ENCODE measurements at places on chromosomes 7 and 10.

GRCh38 chr7:109462171-109462570, 892.5 kb downstream of the DNAJB9 start:
- no peak for DNase-seq

DNA sequence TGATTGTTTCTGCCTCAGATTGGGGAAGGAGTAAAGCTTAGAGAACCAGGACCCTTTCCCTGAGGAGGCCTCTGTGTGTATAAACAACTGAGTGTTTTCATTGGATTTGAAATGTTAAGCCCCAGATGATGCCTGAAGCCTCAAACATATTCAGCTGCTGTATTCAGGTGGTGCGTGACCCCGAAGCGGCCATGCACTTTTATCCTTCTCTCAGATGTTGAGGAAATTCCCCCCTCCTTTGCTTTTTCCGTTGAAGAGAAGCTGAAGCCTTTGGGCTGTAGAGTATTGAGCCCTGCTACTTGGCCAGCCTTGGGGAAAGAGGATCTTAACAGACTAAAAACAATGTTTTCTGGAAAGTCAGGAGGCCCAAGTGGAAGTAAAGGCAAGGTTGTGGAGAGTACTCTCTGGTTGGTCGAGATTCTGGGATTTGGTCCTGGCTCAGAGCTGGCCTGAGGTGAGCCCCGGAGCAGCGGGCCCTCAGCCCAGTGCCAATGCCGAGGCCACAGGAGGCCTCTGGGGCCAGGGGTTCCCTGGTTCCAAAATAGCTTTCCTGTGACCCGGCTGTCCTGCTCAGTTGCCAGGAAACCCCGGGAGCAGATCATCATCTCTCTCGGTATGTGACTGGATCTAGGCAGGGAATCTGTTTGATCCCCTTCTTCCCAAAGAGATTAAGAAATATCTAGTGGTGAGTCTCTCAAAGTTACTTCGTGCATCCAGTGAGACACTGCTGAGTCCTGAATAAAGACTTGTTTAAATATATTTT, 22.5 kb downstream of the FKBP6 start:
- DNase-seq: no peak

DNA sequence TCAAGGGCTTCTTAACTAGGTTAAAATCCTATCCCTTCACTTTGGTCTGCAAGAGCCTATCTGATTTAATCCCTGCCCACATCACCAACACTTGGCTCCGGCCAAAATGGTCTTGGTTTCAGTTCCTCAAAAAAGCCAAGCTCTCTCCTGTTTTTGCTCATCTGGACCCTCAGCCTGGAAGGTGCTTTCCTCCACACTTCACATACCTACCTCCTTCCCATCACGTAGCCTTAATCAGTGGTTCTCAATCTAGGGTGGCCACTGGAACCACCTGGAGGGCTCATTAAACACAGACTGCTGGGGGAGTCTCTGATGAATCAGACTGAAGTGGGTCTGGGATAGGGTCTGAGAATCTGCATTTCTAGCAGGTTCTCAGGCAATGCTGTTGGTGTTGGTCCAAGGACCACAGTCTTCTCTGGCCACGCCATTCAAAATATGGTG, 227.0 kb upstream of the AOAH start:
- no peak for DNase-seq

DNA sequence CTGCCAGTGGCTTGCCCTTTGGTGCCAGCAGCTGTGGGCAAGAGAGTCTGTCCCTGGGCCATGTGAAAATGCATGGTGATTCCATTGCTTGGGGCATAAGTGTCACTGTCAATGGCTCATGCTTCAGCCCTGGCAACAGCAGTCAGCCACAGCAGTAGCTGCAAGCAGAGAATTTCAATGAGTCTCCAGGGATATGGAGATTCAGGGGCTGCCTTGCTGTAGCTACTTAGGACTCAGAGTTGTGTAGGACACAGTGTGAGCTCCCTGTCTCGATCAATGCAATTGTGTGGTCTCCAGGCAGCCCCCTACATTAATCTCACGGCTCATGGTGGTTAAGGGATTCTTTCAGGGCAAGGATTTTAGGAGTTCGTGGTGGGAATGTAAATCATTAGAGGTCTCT, 126.3 kb upstream of the STARD3NL start:
- no peak for DNase-seq

- no peak for DNase-seq
These were observed 157.3 kb downstream of the CACNA2D1 start for GRCh38 chr7:82286096-82286797.

DNA sequence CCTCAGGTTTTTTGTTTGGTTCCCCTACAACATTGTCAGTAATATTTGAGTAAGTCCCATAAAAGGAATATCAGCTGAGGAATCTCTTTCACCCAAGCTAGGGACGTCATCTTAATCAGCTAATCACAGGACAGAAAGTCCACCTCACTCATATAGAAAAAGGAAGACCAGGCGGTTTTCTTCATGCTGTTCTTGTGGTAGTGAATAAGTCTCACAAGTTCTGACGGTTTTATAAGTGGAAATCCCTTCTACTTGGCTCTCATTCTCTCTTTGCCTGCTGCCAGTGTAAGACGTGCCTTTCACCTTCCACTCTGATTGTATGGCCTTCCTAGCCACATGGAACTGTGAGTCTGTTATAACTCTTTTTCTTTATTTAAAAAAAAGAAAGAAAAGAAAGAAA, 308.1 kb upstream of the PFKP start:
- DNase-seq: no peak

DNA sequence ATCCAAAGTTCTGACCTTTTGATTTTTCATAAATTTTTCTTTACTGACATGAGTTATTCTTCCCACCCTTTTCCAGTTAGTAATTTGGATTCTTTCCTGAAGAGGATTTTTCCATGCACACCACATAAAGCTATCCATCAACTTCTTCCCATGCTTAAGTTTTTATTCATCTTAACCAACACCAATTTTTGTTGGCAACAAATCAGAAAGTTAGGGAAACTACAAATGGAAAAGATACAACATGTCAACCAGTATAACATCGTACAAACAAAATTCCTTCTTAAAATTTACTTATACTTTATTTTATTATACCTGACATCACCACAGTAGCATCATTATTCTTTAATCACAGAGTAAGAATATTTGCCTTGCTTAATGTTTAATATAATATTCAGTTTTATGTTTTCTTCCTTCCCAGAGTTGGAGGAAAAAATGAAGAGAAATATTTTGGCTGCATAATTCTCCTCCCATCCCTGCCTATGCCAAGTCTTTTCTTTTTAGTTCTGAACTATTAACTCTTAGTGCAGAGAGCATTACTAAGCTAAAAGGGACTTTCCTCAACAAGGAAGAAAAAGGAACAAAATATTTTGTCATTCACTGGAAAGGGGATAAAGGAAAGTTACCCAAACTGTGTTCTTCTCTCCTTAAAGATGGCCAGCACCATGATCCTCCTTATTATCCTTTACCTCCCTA, 67.5 kb upstream of the MEOX2 start:
- no peak for DNase-seq

- DNase-seq: no peak
These were observed 94.9 kb upstream of the SKAP2 start for GRCh38 chr7:26959290-26959689.

DNA sequence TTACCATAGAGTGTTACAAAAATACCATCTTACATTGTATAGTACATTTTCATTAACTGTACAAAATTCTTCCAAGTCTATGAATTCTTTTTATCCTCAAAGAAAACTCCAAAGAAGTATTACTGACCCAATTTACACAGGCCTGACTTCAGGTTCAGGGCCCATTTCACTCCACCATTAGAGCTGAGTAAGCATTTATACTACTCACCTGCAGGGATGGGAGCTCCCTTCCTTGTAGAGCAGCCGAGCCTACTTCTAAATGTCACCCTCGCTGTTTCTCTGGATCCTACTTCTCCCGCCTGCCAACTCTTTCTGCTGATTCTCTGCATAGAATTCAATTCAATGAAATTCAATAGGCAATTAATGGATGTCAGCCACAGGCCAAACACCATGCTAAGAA, 56.0 kb downstream of the CCDC71L start:
- DNase-seq: no peak

GRCh38 chr7:47202146-47202783, 379.6 kb downstream of the TNS3 start:
- DNase-seq: no peak

- no peak for DNase-seq
These were observed 52.9 kb downstream of the AUTS2 start for GRCh38 chr7:69651101-69651590.

DNA sequence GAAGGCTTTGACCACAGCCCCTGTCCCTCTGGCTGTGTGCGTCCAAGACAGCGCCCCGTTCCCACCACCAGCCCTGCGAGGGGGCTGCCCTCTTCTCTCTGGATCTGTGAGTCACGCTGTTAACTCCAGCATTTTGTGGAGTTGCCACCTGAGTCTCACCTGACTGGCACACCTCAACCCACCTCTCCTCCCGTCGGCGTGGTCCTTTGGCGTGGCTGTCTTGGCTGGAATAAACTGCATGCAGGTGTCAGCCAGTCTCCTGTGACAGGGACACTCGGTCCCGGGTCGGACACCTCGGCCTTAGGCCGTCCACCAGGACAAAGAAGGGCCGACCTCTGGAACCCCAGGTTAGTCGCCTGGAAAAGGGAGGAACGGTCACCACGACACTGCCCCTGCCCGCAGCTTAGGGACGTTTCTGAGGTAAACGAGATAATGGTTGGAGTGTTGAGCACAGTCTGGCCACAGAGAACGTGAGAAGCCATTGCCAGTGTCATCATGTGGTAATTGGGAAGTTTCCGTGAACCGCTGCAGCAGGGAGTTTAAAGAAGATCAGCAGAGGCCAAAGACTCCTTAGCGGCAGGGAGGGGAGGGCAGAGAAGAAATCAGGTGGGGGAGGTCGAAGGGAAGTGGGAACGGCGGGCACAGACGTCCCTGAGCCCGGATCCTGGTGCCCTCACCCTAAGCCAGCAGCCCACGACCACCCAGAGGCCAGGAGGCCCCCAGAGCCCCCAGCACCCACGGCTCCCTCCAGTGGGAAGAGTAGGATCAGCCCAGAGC, 73.6 kb upstream of the FAM20C start:
- no peak for DNase-seq

- peak; percentile 54 for DNase-seq
These were observed 1064.6 kb upstream of the LRRTM3 start for GRCh38 chr10:65861249-65861648.

GRCh38 chr10:61099756-61100155, 155.8 kb upstream of the RHOBTB1 start:
- DNase-seq: no peak

DNA sequence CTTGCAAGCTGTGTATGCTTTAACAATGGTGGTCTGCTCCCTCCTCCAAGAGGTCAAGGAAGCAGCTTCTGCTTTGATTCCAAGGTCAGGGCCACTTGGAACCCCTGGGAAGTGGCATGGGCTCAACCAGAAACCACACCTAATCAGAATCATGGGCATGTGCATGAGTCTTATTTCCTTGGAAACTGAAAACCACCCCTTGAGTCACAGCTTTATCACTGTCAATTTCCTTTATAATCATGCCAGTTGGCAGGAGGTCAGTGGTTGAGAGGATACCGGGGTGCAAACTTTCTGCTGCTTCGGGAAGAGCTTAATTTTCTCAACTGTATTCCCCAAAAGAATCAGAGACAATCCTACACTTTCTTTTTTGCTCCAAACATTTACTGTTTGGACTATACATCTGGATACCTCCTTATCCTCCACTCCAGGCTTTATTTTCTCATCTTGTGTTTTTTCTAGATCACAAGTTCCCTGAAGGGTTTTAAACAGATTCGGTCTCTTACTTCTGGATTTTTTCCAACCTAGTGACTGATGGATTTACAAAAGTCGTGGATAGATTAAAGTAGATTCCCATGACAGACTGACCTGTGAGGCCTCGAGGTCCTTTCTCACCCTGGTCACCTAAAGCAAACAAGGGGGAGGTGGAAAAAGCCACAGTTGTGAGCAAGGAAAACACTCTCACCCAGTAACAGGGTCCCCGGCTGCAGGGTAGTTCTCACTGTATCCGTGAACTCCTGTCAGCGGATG, 36.0 kb downstream of the COL17A1 start:
- DNase-seq: peak; percentile 86

- peak; percentile 91 for DNase-seq
These were observed 1.1 kb downstream of the PPIA start for GRCh38 chr7:44797329-44798258.

Measured in RKO (cell line).